ENCODE measurements at places on chromosomes 1 and 21. TPM values are rescaled to one million over a fixed set of nuclear protein-coding genes. Genes with fewer than 3 reads are reported as not detected.

DNA sequence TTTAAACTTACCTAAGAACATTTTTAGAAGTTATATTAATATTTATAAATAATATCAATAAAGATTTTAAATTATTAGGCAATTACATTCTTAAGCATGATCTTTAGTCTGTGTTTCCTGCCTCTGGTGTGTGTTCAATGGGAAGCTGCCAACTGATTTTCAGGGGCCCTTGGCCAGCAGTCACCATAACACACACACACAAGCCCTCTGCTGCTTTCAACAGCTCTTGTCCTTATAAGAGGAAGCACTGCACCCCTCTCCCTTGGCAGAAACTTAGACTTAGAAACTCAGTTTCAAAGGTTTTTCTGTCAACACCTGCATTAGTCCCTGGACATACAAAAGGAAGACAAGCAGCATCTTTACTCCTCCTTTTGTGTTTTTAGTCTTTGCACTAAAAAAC, 81.4 kb downstream of the VAV3 start:
- H3K4me1 ChIP-seq: no peaks in the 10 kb centered on the region
- H3K27me3 ChIP-seq: no peaks in the 10 kb centered on the region
- H3K27ac ChIP-seq: no peak overlapping the region
- no peaks in the 10 kb centered on the region for H3K36me3 ChIP-seq

The TTC24 gene
- not detected for total RNA-seq

DNA sequence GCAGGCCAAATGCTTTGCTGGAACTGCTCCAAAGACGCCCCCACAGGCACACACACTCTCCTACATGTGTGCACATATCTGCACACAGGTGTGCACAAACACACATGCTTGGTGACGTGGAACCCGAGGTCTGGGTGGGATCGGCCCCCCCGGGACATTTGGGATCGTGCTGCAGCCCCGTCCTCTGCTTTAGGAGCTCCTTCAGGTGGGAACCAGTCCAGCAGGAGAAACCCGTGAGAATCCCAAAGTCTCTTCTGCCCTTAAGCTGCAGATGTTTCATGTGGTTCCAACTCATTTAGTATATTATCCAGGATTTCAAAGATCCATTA, 38.6 kb downstream of the UBE2G2 start:
- no peak overlapping the region for H3K4me3 ChIP-seq
- no peaks in the 10 kb centered on the region for H3K36me3 ChIP-seq
- H3K27ac ChIP-seq: no peak overlapping the region
- H3K27me3 ChIP-seq: no peaks in the 10 kb centered on the region

- H3K4me3 ChIP-seq: no peak overlapping the region
- no peak overlapping the region for H3K27ac ChIP-seq
- H3K36me3 ChIP-seq: no peaks in the 10 kb centered on the region
Observed at GRCh38 chr1:215133532-215133931, 51.0 kb downstream of the KCNK2 start.

The LCE5A gene
- not detected for total RNA-seq

The MUL1 gene
- 30.6 TPM for total RNA-seq

GRCh38 chr1:80218112-80218511, 1211.6 kb upstream of the ADGRL4 start:
- H3K36me3 ChIP-seq: no peaks in the 10 kb centered on the region
- no peak overlapping the region for H3K4me3 ChIP-seq
- no peak overlapping the region for H3K27ac ChIP-seq
- no peak for DNase-seq

- no peaks in the 10 kb centered on the region for H3K27me3 ChIP-seq
- H3K27ac ChIP-seq: no peak overlapping the region
- peaks cover 29% of the 10 kb centered on the region for H3K4me1 ChIP-seq
- DNase-seq: no peak
- no peak overlapping the region for H3K4me3 ChIP-seq
Observed at GRCh38 chr1:159054427-159054826, 22.1 kb downstream of the AIM2 start.

The TGFBR3 gene
- 306 TPM for total RNA-seq

DNA sequence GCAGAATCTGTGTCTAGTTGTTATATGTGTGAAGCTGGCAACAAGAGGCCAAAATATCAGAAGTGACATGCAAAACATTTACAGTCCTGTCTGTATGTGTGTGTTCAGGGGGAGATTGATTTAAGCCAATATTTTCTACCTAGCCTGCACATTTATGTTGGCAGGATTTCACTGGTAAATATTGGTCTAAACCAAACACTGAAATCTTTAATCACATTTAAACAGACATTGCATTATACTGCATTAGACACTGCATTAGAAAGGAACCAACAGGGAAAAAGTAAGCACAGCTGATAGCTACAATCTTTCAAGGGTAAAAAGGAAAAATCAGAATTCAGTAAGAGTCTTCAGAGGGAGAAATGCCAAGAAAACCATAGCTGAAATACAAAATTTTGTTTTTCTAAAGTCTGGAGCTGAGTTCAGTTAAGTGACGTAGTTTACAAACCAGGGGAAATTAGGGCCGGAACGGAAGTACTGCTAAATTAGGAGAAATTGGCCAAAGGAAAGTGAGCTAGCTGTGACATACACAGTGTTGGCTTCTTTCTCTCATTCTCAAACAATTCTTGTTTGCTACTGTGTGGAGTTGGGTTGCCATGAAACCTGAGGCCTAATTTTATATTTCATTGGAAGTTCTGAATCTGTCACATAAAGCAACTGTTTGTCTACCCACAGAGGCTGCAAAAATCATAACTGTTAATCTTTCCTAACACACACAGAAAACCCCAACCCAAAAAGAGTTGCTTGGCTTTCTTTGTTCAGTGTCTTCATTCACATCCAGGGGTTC, 217.3 kb upstream of the SGIP1 start:
- H3K4me1 ChIP-seq: no peaks in the 10 kb centered on the region
- no peaks in the 10 kb centered on the region for H3K27me3 ChIP-seq
- DNase-seq: no peak
- no peaks in the 10 kb centered on the region for H3K36me3 ChIP-seq

The SYPL2 gene
- total RNA-seq: 2.7 TPM

- H3K4me1 ChIP-seq: no peaks in the 10 kb centered on the region
- no peak for DNase-seq
- H3K36me3 ChIP-seq: no peaks in the 10 kb centered on the region
- H3K27ac ChIP-seq: no peak overlapping the region
Observed at GRCh38 chr21:42349420-42350317, 1.1 kb downstream of the TFF2 start.

DNA sequence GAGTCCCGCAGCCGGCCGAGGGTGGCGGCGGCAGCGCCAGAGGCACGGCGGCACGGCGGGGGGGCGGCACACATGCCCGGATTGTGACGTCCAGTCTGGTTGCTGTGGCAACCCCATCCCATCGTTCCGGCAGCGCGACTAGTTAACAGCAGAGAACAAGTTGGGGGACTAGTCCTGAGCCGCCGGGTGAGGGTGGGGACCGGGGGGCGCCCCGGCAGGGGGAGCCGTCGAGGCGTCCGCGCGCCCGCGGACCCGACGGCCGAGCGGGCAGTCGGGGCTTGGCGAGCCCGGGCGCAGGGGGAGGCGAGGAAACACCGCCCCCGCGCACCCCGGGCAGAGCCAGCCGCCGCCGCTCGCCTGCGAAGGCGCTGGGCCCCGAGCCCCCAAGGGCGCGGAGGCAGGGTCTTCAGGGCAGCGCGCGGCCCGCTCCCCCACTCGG, at the start of gene CHD5:
TSS of gene CHD5 (minus strand) at position 54 of the 439 bp plus-strand sequence. CDS start 298 bp downstream, outside the sequence.
- H3K36me3 ChIP-seq: peaks cover 12% of the 10 kb centered on the region
- H3K27me3 ChIP-seq: peaks cover 5% of the 10 kb centered on the region
- H3K4me3 ChIP-seq: no peak within 1 kb of the TSS

DNA sequence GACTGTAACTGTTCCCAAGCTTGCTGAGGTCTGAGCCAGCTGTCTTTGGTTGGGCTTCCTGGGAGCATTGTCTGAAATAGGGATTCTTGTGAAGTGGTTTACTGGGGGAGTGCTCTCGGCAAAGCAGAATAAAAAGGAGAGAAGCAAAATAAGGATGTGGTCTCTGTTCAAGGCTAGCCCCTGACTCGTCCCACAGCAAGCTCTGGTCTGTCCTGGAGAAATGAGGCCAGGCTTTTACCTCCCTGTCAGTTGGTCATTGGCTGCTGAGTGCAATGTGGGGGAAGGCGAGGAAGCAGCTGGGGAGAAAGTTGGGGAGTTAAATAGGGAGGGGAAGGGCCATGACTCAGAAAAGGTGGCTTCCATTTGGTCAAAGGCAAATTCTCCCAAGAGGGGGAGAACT, 303.9 kb upstream of the DUSP10 start:
- H3K4me1 ChIP-seq: peaks cover 14% of the 10 kb centered on the region
- no peak overlapping the region for H3K4me3 ChIP-seq
- H3K36me3 ChIP-seq: no peaks in the 10 kb centered on the region
- no peak overlapping the region for H3K27ac ChIP-seq
- no peaks in the 10 kb centered on the region for H3K27me3 ChIP-seq

The FAM72D gene
- total RNA-seq: 0.21 TPM

GRCh38 chr21:37071561-37072273, 1.2 kb downstream of the PIGP start:
- peaks cover 15% of the 10 kb centered on the region for H3K4me1 ChIP-seq
- peak; percentile 58 for DNase-seq
- peak overlapping the region; percentile 99 for H3K27ac ChIP-seq
- no peaks in the 10 kb centered on the region for H3K27me3 ChIP-seq
- peak overlapping the region; percentile 81 for H3K4me3 ChIP-seq

DNA sequence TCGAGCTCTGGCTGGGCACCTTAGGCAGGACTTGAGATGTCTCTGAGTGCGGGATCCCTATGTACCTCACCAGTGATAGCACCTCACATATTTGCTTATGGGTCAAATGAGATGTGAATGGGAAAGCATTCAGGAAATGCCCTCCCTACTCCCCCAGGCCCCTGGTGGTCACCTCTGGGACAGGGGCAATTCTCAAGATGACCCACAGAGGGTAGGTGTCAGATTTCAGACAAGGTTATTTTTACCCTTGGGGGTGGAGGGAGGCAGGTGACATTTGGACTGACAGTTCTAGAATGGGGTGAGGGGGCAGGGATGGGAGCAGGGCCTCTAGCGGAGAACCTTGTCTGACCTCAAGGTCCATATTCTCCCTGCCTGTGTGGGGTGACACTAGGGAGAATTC, 27.1 kb downstream of the ACOT11 start:
- H3K4me3 ChIP-seq: no peak overlapping the region
- no peak for DNase-seq
- no peaks in the 10 kb centered on the region for H3K36me3 ChIP-seq
- no peak overlapping the region for H3K27ac ChIP-seq
- peaks cover 40% of the 10 kb centered on the region for H3K4me1 ChIP-seq

DNA sequence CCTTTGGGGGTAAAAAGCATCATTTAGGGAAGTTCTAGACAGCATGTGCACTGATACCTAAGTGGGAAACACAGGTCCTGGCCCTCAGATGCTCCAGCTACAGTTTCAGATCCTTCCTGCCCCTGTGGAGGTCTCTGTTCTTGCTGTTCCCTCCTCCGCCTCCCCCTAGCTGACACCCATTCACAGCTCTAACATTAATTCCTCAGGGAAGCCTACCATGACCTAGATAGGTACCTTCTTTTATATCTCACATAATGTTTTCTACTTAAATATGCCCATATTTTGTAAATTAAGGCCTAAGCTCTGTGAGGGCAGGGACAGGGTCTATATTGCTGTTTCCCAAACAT, 11.3 kb downstream of the TSPAN2 start:
- no peaks in the 10 kb centered on the region for H3K36me3 ChIP-seq
- no peaks in the 10 kb centered on the region for H3K4me1 ChIP-seq
- H3K27me3 ChIP-seq: no peaks in the 10 kb centered on the region
- no peak overlapping the region for H3K4me3 ChIP-seq
- no peak for DNase-seq
- no peak overlapping the region for H3K27ac ChIP-seq

GRCh38 chr1:173864179-173864867, 3.5 kb downstream of the GAS5 start:
- no peak for DNase-seq
- no peaks in the 10 kb centered on the region for H3K36me3 ChIP-seq
- no peak overlapping the region for H3K4me3 ChIP-seq
- peaks cover 26% of the 10 kb centered on the region for H3K4me1 ChIP-seq

GRCh38 chr1:166910396-166910994, 34.4 kb upstream of the TADA1 start:
- no peaks in the 10 kb centered on the region for H3K27me3 ChIP-seq
- H3K27ac ChIP-seq: no peak overlapping the region
- H3K4me1 ChIP-seq: no peaks in the 10 kb centered on the region
- H3K4me3 ChIP-seq: no peak overlapping the region
- no peak for DNase-seq

DNA sequence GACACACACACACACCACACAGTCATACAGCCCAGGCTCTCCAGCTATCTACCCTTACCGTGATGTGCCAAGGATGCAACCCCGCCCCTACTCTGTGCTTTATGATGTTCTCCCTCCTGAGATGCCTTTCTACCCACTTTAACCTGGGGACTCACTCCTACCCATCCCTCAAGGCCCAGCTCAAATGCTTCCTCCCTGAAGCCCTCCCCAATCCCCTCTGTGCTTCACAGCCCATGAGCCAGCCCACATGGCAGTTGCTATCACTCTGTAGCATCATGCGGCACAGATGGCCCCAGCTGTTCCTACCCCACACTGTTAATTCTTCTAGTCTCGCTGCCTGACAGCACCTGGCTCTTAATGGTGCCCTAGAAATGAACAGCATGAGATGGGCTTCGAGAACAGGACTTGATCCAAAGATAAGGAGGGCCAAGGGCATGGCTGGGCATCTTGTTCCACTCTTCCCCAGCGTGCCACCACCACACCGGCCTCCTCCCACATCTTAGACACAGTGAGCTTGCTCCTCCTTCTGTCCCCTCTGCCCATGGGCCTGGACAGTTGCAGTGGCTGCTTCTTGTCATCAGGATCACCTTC, 109.8 kb downstream of the GLIS1 start:
- no peaks in the 10 kb centered on the region for H3K36me3 ChIP-seq
- no peak overlapping the region for H3K27ac ChIP-seq
- DNase-seq: no peak
- H3K4me1 ChIP-seq: no peaks in the 10 kb centered on the region

- no peaks in the 10 kb centered on the region for H3K27me3 ChIP-seq
- H3K4me1 ChIP-seq: no peaks in the 10 kb centered on the region
Observed at GRCh38 chr1:163320891-163321290, 863 bp upstream of the NUF2 start.

The FCRL2 gene
- 0.21 TPM for total RNA-seq

- no peaks in the 10 kb centered on the region for H3K36me3 ChIP-seq
- no peaks in the 10 kb centered on the region for H3K27me3 ChIP-seq
- no peak overlapping the region for H3K27ac ChIP-seq
- no peak for DNase-seq
Observed at GRCh38 chr21:15701830-15702229, 28.0 kb upstream of the USP25 start.

DNA sequence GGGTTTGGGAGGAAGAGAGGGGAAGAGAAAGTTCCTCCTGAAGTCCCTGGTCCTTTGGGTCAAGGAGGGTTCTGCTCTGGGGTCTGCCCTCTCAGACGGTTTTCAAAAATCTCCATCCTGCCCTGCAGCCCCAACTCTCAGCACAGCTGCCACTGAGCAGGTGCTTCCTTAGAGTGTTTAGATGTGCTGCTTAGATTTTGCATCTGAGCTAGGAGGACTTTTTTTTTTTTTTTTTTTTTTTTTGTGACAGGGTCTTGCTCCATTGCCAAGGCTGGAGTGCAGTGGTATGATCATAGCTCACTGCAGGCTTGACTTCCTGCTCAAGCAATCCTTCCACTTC, 324.9 kb upstream of the POU3F1 start:
- DNase-seq: no peak
- no peaks in the 10 kb centered on the region for H3K27me3 ChIP-seq
- H3K27ac ChIP-seq: no peak overlapping the region
- no peak overlapping the region for H3K4me3 ChIP-seq
- H3K4me1 ChIP-seq: no peaks in the 10 kb centered on the region

Measured in tibial nerve (tissue), 4 donors.